ENCODE measurements at places on chromosomes 16 and 17.

DNA sequence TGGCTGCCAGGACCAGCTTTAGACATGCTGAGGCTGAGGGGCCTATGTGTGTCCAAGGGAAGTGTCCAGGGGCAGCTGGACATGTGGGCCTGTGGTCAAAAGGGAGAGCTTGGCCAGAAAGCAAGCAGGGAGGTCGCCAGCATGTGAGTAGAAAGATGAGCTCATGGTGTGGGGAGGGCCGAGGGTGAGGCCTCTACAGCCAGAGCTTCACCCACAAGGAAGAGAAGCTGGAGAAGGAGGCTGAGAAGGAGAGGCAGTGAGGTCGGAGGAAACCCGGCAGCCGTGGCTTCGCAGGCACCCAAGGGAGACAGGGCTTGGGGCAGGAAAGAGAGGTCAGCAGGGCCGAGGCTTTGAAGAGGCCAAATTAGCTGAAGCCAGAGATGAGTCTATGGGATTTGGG, 4.0 kb upstream of the HSD11B2 start:
- DNase-seq: no peak

DNA sequence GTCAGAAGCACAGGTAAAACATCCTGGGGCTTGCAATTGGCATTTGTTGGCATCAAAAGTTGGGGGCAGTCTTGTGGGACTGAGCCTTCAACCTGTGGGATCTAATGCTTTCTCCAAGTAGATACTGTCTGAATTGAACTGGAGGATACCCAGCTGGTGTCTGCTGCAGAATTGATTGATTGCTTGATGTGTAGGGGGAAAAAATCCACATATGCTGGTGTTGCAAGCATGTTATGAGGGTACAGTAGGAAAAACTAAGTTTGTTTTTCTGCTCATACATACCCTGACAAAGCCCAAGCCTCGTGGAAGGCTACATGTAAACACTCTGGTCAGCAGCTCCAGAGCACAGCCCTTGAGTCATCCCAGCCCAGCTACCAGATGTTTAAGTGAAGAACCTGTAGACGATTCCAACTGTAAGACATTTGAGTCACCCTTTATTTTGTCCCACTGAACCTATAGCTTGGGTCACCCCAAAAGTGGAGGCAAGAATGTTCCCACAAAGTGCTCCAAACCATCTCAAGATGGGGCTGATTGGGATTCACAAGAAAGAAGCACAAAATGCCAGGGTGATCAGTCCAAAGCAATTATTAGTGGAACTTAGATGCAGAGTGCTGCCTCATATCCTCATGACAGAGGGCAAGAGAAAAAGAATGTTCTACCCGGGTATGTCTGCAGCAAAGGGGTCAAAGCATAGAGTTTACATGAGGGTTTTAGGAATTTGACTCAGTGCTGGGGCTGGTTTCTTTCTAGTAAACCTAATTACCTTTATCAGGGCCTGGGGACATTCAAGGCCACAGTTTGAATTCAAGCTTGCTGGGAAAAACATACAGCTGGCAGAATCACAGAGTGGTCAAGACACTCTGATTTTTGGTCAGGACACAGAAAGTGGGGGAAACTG, 9.6 kb upstream of the APPBP2 start:
- DNase-seq: no peak

- no peak for DNase-seq
These were observed 28.3 kb upstream of the CDH15 start for GRCh38 chr16:89143201-89143741.

DNA sequence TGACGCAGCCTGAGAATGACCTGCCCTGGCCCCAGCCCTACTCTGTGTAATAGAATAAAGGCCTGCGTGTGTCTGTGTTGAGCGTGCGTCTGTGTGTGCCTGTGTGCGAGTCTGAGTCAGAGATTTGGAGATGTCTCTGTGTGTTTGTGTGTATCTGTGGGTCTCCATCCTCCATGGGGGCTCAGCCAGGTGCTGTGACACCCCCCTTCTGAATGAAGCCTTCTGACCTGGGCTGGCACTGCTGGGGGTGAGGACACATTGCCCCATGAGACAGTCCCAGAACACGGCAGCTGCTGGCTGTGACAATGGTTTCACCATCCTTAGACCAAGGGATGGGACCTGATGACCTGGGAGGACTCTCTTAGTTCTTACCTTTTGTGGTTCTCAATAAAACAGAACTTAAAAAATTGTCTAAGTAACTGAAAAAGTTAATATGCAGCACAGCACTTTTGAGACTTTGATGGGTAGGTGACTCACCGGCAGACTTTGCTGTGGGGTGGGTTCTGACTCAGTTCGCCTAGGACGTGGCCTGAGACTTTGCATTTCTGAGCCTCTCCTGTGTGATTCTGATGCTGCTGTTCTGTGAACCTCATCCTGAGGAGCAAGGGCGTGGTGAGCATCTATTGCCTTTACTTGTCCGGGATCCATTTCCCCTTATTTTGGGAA, 5.7 kb downstream of the LAT start:
- DNase-seq: no peak

- no peak for DNase-seq
These were observed 32.6 kb downstream of the KCNJ2 start for GRCh38 chr17:70201872-70202419.

- DNase-seq: peak; percentile 33
These were observed 97.9 kb downstream of the HS3ST3B1 start for GRCh38 chr17:14398766-14399165.

DNA sequence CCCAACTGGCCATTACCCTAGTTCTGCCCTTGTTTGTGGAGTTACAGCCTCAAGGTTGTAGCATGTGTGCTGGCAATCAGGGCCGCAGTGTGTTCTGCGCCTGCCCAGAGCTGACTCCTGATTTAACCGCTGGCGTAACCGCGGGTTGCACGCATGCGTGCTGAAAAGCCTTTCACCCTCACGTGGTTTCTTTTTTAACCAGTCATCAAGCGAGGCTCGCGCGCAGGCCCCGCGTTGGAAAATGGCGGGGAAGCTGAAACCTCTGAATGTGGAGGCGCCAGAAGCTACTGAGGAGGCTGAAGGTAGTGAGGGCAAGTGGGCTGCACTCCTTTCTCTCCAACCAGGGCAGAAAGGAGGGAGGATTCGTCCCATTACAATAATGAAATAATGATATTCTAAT, at the start of gene SYCE1L:
Gene SYCE1L (plus strand): TSS at position 198 of the 400 bp plus-strand sequence. CDS start 44 bp downstream, at position 242.
- DNase-seq: no peak

GRCh38 chr17:57327176-57327970, 71.0 kb downstream of the MSI2 start:
- no peak for DNase-seq

DNA sequence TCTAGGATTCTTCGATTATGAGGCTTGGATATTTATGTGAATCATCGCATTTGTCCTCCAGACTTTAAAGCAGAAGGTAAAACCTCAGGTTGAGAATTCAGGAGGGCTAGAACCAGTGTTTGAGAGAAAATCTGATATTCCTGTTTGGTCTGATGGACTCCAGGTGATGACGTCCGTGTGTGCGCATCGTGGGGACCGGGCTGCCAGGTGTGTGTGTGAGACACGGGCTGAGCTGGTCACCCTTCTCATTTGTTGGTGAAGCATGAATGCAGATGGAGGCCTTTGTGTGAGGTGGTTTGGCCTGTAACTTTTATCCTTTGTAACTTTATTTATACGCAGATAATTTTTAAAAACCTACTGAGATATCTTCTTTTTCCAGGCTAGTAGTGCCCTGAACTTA, 42.8 kb downstream of the ZNF750 start:
- no peak for DNase-seq

DNA sequence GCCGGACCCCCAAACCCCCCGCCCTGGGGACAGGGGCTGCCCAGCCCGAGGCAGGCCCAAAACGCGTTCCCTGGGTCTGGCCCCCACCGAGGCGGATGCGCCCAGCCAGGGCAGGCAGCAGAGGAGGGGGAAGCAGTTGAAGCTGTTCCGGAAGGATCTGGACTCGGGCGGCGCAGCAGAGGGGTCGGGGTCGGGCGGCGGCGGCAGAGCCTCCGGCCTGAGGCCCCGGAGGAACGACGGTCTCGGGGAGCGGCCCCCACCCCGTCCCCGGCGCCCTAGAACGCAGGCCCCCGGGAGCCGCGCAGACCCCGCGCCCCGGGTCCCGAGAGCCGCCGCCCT, 22.9 kb upstream of the ZFPM1 start:
- no peak for DNase-seq

DNA sequence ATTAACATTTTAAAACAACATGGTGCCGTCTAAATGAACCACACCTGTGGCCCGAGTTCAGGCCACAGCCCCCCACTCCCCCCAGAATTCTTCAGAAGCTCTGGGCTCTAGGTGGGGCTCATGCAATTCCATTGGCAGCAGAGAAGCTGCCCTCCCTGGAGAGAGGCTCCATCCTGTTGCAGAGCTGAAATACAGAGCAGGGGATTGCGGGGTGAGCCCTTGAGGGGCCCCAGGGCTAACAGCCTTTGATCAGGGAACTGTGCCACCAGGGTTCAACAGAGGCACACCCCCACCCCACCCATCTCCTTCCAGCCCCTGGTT, 69.3 kb downstream of the ABR start:
- no peak for DNase-seq

GRCh38 chr17:56359518-56359917, 206.2 kb downstream of the ANKFN1 start:
- no peak for DNase-seq

- peak; percentile 56 for DNase-seq
These were observed 5.8 kb upstream of the OGFOD3 start for GRCh38 chr17:82424001-82424862.
